ENCODE measurements at places on chromosomes 6 and 20.
A peak's percentile ranks its signal among the peaks of the same experiment; 100 is the strongest.

DNA sequence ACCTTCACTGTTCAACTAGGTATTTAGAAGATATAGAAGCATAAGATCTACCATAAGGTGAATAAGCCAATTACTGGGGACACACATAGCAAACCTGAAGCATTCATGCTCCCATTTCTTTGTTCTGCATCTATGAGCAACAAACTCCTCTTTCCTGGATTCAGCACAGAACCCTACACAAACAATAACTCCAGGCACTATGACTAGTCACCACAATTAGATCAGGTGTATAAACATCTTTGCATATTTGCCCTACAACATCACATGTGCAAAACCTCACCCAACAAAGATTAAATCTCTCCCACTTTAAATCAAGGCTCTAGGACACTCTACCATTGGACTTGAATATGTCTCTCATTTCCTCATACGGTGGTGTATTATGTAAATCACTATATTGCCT lies 652.3 kb downstream of the EPHA7 start:
- DNase-seq, result no peak

DNA sequence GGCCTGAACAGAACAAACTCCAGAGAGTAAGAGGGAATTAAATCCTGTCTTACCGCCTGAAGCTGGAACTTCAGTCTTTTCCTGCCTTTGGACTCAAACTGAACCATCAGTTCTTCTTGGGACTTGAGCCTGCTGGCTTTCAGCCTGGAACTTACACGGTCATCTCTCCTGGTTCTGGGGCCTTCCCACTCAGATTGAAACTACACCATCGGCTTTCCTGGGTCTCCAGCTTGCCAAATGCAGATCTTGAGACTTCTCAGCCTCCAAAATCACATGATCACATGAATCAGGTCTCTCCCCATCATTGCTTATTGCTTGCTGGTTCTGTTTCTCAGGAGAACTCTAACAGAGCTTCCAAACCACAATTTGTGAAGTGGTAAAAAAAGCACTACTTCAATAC lies 276.3 kb downstream of the KIF16B start:
- no peak for DNase-seq

DNA sequence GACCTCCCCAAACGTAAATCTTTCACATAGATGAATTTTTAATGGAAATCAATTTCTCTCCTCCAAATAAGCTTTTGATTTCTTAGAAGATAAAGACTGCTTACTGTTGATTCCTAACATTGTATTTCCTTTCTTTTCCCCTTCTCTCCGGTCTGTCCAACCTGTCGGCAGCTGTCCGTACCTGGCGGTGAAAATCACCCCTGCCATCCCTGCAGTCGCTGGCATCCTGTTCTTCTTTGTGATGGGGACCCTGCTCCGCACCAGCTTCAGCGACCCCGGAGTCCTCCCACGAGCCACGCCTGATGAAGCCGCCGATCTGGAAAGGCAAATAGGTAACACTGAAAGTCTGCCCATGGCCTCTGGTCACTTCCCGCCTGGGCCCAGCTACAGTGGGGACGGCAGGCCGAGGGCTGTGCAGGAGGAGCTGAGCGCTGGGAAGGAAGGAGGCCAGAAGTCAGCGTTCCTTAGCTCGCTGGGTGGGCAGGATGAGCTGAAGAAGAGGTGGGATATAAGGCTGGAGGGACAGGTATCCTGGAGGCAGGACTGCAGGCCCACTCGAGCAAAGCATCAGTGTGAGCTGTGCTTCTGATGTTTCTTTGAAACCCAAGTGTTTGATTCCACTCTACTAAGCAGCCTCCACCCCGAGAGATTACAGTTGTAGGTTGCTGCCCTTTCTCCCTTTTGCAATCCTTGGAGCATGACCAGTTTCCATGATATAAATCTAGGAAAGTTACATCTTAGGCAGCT lies 161.6 kb downstream of the ZDHHC14 start:
- no peak for DNase-seq

DNA sequence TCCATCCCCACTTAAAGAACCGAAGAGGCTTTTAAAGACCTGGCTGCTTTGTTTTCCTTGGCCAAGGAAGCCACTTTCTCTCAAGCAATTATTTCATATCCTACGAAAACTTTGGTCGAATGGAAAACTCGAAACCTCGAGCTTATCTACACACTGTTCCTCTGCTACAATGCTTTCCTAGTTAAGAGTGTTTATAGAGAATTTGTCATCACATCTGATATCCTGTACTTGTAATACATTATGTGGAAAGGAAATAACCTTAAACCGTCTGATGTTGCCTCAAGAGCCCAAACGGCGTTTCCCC lies 28.1 kb downstream of the TFAP2B start:
- no peak for DNase-seq

- DNase-seq, result no peak
Observed at GRCh38 chr6:33872761-33873160, 69.0 kb upstream of the MLN start.

- DNase-seq, result no peak
Observed at GRCh38 chr20:19260412-19261090, 48.1 kb downstream of the SLC24A3 start.

GRCh38 chr20:63659370-63659769 lies 1.3 kb downstream of the RTEL1 start:
- DNase-seq, result no peak

DNA sequence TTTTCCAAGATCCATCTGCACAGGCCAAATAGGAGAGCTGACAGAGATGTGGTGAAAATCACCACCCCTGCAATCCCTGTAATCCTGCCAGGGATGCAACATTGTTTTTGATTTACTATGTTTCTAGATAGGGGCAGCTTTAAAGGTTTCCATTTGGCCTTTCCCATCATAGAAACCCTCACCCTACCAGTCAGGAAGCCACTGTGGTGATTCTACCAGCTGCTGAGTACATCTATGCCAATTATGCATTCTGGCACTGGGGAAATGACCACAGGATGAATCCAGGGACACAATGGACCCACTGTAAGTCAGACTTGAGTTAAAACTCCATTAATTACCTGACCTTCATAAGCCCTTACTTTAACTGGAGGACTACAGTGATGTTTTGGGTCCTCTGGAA lies 130.4 kb downstream of the TNFRSF21 start:
- no peak for DNase-seq

DNA sequence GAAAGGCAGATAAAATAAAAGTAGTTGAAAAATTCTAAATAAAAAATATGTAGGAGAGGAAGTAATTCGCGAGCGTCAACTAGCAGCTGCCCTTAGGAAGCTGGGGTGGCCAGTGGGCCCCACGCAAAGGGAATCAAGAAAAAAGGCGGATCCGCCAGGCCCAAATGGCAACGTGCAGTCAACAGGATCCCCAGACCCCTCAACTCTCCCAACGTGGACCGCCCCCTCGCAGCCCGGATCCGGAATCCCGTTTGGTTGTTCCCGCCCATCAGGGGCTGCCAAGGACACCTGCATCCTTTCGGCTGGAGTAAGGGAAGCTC lies 296 bp downstream of the DZANK1 start:
- DNase-seq, result no peak

- DNase-seq, result no peak
Observed at GRCh38 chr6:163808231-163808630, 393.7 kb downstream of the QKI start.

DNA sequence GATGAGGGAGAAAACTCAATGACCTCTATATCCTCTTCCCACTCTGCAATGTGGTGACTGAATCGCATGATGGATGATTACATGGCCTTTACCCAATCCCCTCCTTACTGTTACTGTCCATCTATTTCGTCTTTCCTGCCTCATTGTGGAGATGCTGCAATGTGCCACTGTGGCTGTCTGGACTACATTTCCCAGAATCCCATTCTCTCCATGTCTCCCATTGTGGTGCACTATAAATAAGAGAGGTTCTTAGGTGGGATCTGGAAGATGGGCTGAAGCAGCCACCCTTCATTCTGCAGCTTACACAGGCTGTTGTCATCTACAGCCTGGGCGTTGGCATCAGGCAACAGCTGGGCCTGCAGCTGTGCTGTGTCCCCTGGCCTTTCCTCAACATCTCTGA lies 233.6 kb downstream of the PRKN start:
- DNase-seq, result no peak

DNA sequence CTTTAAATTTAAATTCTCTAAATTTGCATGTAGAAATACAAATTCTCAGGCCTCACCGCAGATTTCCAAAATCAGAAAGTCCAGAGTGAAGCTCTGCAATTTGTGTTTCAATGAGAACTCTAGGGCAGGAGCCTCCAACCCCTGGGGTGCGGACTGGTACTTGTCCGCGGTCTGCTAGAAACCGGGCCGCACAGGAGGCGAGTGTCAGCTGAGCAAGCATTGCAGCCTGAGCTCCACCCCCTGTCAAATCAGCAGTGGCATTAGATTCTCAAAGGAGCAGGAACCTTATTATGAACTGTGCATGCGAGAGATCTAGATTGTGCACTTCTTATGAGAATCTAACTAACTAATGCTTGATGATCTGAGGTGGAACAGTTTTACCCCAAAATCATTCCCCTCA lies 203.0 kb upstream of the PCSK2 start:
- peak; percentile 30 for DNase-seq
